ENCODE measurements at places on chromosomes 2 and 18.

GRCh38 chr18:9696701-9697100 is 11.4 kb upstream of the RAB31 start:
- DNase-seq: no peak

DNA sequence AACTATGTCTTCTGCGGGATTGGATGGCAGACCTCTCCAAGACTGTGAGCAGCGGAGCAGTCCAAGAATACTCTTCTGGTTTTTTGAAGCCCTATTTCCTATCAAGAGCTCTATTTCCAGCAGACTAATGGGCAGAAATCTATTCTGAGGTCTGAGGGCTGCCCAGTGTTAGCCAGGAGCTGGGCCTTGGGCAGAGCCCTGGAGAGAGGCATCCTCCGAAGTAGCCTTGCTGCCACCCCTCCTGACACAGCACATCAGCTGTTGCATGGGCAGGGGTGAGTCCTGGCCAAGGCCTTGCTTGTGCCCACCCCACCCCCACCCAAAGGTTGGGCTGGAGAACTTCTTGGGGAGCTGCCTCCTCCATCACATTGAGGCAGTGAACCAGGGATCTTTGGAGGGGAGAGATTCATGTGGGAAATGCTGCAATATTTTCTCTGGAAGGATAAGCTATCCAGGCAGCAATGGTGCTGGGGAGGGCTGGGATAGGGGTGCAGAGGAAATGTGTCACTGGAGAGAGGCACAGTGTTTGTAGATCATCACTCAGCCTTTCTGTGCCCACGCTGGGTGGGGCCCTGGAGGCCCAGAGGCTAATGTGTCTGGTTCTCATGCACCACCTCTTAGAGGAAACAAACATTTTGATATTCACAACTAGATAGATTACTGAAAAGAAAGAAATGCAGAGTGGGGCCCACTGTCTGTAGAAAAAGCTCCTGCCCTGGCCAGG is 104.7 kb downstream of the VSNL1 start:
- no peak for DNase-seq

DNA sequence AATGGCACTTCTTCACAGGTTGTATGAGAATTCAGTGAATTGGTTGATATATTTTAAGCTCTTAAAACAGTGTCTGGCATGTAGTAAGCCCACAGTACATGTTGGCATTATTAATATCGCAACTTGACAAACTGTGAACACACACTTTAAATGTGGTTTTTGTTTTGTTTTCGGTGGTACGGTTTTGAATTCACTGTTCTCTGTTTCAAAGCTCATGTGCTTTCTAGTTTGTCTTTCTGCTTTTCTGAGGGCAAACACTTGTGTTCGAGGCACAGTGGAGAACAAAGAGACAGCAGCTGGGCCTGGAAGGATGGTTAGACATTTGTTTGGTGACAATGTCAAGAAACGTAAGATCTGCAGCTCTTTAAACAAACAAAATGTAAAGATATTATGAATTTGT is 276.5 kb upstream of the MC4R start:
- DNase-seq: no peak

DNA sequence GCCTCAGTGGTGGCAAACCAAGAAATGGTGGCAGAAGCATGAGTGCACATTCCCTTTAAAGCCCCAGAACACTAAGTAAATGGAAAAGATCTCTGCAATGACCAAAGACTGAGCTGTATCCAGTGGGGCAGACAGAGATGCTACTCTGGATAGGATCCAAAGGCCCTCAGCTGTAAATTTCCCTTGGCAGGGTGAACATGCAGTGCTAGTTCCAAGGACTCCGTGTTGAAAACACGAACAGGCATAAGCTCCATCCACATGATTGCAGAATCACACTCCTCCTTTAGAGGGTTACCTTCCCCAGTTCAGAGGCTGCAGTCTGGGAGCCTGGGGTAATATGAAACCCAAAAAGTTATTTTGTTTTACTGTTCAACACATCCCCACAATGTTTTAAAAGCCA is 98.6 kb upstream of the KLF7 start:
- no peak for DNase-seq

All from BE2C (cell line).